ENCODE measurements at places on chromosomes 4 and X.

- no peak for DNase-seq
Observed at GRCh38 chrX:93461060-93461459, 212.3 kb downstream of the NAP1L3 start.

DNA sequence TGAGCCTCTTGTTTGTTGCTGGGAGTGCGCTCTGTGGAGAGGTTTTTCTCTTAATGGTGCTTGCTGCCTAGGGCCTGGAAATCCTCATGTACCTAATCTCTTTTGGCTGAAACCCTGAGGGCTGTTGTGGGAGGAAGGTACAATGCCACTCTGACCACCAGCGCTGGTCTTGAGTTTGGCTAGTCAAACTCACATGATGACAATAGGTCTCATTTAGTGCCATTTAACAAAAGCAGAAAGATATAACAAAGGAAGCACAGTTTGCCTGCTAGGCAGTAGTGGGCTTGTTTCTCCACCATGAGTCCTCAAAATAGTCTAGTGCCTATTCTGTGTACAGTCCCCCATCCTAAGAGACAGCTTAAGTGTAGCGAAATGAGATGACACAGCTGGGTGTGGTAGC, 111.3 kb downstream of the TSPAN7 start:
- DNase-seq: no peak

GRCh38 chr4:8045909-8046308, 106.2 kb upstream of the AFAP1 start:
- no peak for DNase-seq

DNA sequence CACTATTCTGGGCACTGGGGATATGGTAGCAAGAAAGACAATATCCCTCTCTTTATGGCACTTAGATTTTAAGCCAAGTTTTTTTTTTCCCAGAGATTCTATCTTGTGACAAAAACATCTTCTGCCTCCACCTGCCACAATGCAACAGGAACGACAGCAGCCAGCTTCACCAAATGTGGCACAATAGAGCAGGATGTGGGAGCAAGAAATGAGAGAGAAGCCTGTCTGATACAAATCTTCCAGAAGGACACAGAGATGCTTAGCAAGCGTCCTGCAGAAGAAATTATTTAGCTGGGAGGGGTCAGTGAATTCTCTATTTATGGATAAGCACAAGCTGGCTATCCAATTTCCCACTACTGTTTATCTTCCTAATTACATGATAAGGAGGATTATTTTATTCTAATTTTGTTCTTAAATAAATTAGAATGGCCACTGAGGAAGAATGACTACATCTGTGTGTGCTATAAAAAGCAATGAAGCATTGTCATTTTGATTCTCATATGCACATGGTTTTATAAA, 27.1 kb upstream of the ZNF330 start:
- DNase-seq: no peak

GRCh38 chr4:124203613-124204238, 508.8 kb downstream of the ANKRD50 start:
- no peak for DNase-seq

DNA sequence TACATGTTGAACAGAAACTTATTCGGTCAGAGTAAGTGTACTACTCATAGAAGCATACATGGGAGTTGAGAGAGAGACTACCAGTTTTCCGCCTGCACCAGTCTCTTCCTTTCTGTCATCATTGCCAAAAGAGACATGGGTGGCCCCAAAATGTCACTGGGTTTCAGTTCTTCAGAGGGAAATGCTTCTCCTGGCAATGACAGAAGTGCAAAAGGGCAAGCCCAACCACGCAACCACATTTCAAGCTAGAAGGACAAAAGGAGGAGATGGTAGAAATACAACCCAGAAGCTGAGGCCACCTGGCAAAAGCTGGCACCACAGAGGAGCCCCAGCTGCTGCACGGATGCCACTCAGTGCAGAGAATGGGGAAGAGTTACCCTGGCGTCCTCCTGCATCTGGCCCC, 320.1 kb downstream of the BCOR start:
- DNase-seq: no peak

Measured in stimulated activated CD4-positive, alpha-beta T cell treated with anti-CD3 and anti-CD28 coated beads, Interleukin-12 subunit alpha, Interleukin-12 subunit beta, amount 100 ng/mL, for 48 hours (primary cell).